Effector memory CD8-positive, alpha-beta T cell (primary cell): ENCODE measurements at places on chromosomes 1 and 21.

DNA sequence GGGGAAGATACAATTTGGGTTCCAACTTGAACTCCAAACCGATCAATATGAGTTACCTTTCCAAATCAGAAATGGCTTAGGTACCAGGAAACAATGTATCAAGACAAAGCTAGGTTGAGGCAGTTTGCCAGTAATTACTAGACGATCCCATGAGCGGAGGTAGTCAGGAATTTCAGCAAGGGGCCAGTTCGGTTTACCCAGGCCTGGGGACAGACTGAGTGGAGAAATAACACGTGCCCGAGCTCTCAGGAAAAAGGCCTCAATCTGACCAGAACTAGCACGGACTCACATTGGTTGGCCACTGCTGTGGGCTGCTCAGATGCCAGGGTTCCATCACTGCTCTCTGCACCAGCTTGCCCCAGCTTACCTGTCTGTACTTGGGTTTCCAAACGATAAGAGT lies 15.3 kb downstream of the CLSTN1 start:
- DNase-seq, result no peak
- peak overlapping the region; percentile 74 for H3K27ac ChIP-seq
- no peaks in the 10 kb centered on the region for H3K27me3 ChIP-seq
- peaks cover 26% of the 10 kb centered on the region for H3K4me1 ChIP-seq

DNA sequence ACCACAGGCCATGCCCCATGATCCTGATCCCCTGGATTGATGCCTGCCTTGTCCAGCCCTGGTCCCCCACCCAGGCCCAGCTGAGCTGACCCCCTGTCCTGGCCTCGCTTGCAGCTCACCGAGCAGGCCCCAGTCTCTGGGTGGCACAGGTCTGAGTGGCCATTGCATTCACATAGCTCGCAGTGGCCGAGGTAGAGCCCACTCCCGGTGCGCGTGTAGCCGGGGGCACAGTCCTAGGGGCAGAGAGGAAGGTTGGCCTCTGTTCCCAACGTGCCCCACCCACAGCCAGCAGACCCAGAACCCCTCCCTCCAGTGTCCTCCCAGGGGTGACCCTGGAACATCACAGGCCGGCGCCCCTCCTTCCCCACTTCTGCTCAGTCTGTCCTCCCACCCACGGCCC lies 51.9 kb downstream of the LDLRAD2 start:
- H3K27me3 ChIP-seq, result peaks cover 2% of the 10 kb centered on the region
- H3K27ac ChIP-seq, result no peak overlapping the region
- no peaks in the 10 kb centered on the region for H3K36me3 ChIP-seq
- H3K4me1 ChIP-seq, result no peaks in the 10 kb centered on the region
- DNase-seq, result no peak

- no peak within 1 kb of the TSS for H3K4me3 ChIP-seq
- H3K36me3 ChIP-seq, result peaks cover 3% of the 10 kb centered on the region
- DNase-seq, result no peak
- peaks cover 79% of the 10 kb centered on the region for H3K27me3 ChIP-seq
- no peak within 1 kb of the TSS for H3K27ac ChIP-seq
Measured at GRCh38 chr1:159302095-159302494, at the start of gene FCER1A. FCER1A (plus strand) TSS chr1:159302336; CDS start chr1:159302365, 29 bp downstream.

DNA sequence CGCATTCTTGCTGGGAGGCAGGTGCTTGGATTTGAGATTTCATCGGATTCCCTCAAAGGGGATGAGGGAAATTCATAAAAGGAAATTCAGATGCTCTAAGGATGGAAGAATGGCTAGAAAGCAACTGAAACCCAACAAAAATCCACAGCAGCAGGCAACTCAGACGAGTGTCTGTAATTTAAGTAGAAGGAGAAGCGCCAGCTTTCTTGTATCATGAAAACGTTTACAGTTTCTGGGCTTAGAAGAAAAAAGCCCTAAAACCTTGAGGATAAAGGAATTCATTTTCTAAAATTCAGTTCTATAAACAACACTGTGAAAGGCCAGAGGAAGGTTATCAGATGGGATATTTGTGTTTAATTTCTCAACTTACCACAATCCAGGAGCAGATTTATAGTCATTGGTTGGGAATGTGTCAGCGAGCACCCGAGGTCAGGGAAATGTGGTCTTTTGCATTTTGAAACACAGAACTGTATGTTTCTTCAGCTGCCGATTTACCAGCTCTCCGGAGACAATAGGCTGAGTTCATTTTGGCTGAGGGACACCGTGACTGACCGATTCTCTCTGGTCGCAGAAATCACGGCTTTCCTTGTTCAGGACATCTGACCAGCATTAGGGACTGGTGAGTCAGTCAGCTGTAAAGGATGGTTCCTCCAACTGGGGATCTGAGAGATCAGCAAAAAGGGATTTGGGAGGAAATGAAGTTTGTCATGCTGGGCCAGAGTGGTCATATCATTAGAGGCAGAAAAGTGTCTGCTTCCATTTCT lies 111.6 kb upstream of the ERRFI1 start:
- H3K36me3 ChIP-seq, result peaks cover 3% of the 10 kb centered on the region
- no peak overlapping the region for H3K4me3 ChIP-seq
- peaks cover 4% of the 10 kb centered on the region for H3K4me1 ChIP-seq

DNA sequence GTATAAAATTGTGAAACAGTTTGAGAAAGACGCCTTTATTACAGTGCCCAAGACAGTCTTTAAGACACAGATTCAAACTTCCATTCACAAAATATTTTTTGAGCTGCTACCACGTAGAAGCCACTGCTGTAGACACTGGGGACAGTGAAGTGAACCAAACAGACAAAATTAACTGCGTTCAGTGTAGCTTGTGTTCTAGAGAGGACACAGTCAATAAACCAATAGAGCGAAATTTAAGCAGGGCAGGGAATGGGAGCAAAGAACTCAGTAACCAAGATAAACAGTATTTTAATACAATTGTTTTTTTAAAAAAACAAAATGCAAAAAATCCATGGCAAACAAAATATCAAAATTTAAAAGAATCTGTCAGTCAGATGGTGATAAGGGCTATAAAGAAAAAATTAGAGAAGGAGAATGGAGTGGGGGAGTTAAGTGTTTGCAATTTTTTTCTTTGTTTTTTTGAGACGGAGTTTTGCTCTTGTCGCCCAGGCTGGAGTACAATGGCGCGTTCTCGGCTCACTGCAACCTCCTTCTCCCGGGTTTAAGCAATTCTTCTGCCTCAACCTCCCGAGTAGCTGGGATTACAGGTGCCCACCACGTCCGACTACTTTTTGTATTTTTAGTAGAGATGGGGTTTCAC lies 719 bp upstream of the PARS2 start:
- peak overlapping the region; percentile 92 for H3K27ac ChIP-seq
- H3K36me3 ChIP-seq, result peaks cover 6% of the 10 kb centered on the region
- no peak for DNase-seq
- H3K4me1 ChIP-seq, result peaks cover 17% of the 10 kb centered on the region
- peak overlapping the region; percentile 92 for H3K4me3 ChIP-seq

- no peak overlapping the region for H3K27ac ChIP-seq
- no peak overlapping the region for H3K4me3 ChIP-seq
- no peaks in the 10 kb centered on the region for H3K27me3 ChIP-seq
- no peaks in the 10 kb centered on the region for H3K4me1 ChIP-seq
- H3K36me3 ChIP-seq, result no peaks in the 10 kb centered on the region
Measured at GRCh38 chr1:241235256-241235897, 121.6 kb downstream of the RGS7 start.

GRCh38 chr1:95641386-95641785 lies 407.4 kb downstream of the RWDD3 start:
- no peaks in the 10 kb centered on the region for H3K27me3 ChIP-seq
- no peak for DNase-seq
- no peak overlapping the region for H3K4me3 ChIP-seq
- no peak overlapping the region for H3K27ac ChIP-seq
- peaks cover 3% of the 10 kb centered on the region for H3K36me3 ChIP-seq

GRCh38 chr1:93845538-93846205 lies 33.3 kb downstream of the DNTTIP2 start:
- H3K4me1 ChIP-seq, result peaks cover 34% of the 10 kb centered on the region
- H3K36me3 ChIP-seq, result peaks cover 27% of the 10 kb centered on the region
- peak overlapping the region; percentile 100 for H3K27ac ChIP-seq
- H3K4me3 ChIP-seq, result peak overlapping the region; percentile 95
- DNase-seq, result no peak

- H3K4me1 ChIP-seq, result peaks cover 6% of the 10 kb centered on the region
- H3K27me3 ChIP-seq, result peaks cover 70% of the 10 kb centered on the region
- DNase-seq, result no peak
- H3K36me3 ChIP-seq, result no peaks in the 10 kb centered on the region
- H3K4me3 ChIP-seq, result no peak overlapping the region
- H3K27ac ChIP-seq, result no peak overlapping the region
Measured at GRCh38 chr1:87204441-87204840, 124.2 kb upstream of the LMO4 start.

- H3K4me3 ChIP-seq, result peak within 1 kb of the TSS; percentile 87
- DNase-seq, result peak; percentile 90
- peaks cover 15% of the 10 kb centered on the region for H3K27me3 ChIP-seq
Measured at GRCh38 chr1:1890506-1891348, at the start of gene GNB1. GNB1 (minus strand) TSS chr1:1891087; CDS start chr1:1825453, 65,634 bp downstream.

DNA sequence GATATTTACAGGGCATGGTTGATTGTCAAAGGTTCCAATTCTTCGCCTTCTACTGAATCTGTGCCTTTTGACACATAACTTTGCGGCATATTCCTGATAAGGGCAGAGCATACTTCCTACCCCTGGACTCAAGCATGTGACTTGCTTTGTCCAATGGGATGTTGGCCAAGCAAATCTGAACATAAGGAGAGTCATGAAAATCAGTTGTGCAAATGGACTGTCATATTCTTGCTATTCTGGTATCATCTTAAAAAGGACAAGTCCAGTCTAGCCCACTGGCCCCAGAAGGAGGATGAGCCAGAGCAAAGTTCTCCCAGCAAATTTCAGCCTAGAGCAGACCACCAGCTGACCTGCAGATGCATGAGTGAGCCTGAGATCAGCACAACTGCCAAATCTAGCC lies 41.0 kb upstream of the MUTYH start:
- no peaks in the 10 kb centered on the region for H3K36me3 ChIP-seq
- H3K27me3 ChIP-seq, result no peaks in the 10 kb centered on the region
- no peak overlapping the region for H3K4me3 ChIP-seq
- H3K27ac ChIP-seq, result no peak overlapping the region
- DNase-seq, result no peak
- H3K4me1 ChIP-seq, result no peaks in the 10 kb centered on the region

- DNase-seq, result no peak
- peak overlapping the region; percentile 94 for H3K27ac ChIP-seq
- H3K4me3 ChIP-seq, result peak overlapping the region; percentile 76
Measured at GRCh38 chr1:18927082-18927653, 24.8 kb upstream of the ALDH4A1 start.

- H3K27ac ChIP-seq, result no peak overlapping the region
- H3K27me3 ChIP-seq, result no peaks in the 10 kb centered on the region
- no peak overlapping the region for H3K4me3 ChIP-seq
- no peaks in the 10 kb centered on the region for H3K4me1 ChIP-seq
Measured at GRCh38 chr1:178161516-178161915, 67.6 kb downstream of the RASAL2 start.
